ENCODE measurements at places on chromosomes 11 and 22. TPM values are rescaled to one million over a fixed set of nuclear protein-coding genes. Genes with fewer than 3 reads are reported as not detected.

TAGLN gene
- polyA plus RNA-seq = 140 TPM

VWCE gene
- polyA plus RNA-seq = 9.5 TPM

TRIM48 gene
- polyA plus RNA-seq = not detected

OR6T1 gene
- polyA plus RNA-seq = not detected

KIRREL3 gene
- 0.46 TPM for polyA plus RNA-seq

FGF19 gene
- 14.8 TPM for polyA plus RNA-seq

IL17REL gene
- polyA plus RNA-seq = 0.17 TPM

TMEM223 gene
- 64.1 TPM for polyA plus RNA-seq

DDI1 gene
- polyA plus RNA-seq = not detected

MYRF gene
- 6.1 TPM for polyA plus RNA-seq

C11orf87 gene
- 0.32 TPM for polyA plus RNA-seq

NARS2 gene
- 14.8 TPM for polyA plus RNA-seq

TRIM34 gene
- 5.8 TPM for polyA plus RNA-seq

TRIM49C gene
- not detected for polyA plus RNA-seq

SLC22A12 gene
- polyA plus RNA-seq = not detected

ARHGAP42 gene
- polyA plus RNA-seq = 13.1 TPM

OR8D1 gene
- not detected for polyA plus RNA-seq

RAG1 gene
- 0.14 TPM for polyA plus RNA-seq

SLC29A2 gene
- polyA plus RNA-seq = 42.0 TPM

BANF1 gene
- polyA plus RNA-seq = 467 TPM

TPH1 gene
- polyA plus RNA-seq = 0.08 TPM

ANGPTL5 gene
- not detected for polyA plus RNA-seq

IFITM10 gene
- polyA plus RNA-seq = 0.14 TPM

PIK3IP1 gene
- polyA plus RNA-seq = 1.00 TPM

TECTA gene
- 0.59 TPM for polyA plus RNA-seq

GNG3 gene
- polyA plus RNA-seq = 10.9 TPM

TRIM51 gene
- not detected for polyA plus RNA-seq

NCAM1 gene
- polyA plus RNA-seq = 3.1 TPM

UBQLN3 gene
- not detected for polyA plus RNA-seq

RBM14 gene
- 67.2 TPM for polyA plus RNA-seq

STK33 gene
- polyA plus RNA-seq = 8.8 TPM

C22orf31 gene
- not detected for polyA plus RNA-seq

TYR gene
- polyA plus RNA-seq = not detected

CBLIF gene
- polyA plus RNA-seq = not detected

MYOD1 gene
- 0.06 TPM for polyA plus RNA-seq
